ENCODE measurements at places on chromosomes 3 and 15.

DNA sequence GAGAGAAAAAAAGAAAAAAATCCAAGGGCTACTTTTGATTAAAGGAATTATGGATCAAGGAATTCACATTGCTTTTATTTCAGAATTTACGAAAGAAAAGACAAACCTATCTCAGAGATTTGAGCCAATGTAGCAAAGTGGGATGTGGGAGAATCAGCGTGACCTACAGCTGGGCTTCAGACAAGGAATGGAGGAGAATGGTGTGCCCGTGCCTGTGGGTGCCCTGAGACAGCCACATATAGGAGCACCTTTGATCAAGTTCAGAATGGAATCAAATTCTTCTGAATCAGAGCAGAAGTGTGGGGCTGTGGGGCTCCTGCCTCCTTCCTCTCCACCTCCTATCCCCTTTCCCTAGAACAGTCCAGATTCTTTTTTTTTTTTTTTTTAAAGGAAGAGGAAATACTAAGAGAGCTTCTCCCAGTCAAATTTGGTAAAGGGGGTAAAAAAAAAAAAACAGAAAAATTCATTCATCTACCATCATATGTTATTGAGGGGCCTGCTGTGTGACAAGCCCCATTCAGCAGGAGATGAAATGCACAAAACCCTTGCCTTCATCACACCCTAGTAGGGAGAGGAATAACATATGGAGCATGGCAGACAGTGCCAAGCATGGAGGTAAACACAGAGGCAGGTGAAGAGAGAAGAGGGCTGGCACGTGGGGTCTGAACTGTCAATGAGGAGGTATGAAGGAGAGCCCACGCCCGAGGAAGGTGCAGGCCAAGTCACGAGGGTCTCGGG is 25.0 kb upstream of the MUSTN1 start:
- peak; percentile 11 for DNase-seq

DNA sequence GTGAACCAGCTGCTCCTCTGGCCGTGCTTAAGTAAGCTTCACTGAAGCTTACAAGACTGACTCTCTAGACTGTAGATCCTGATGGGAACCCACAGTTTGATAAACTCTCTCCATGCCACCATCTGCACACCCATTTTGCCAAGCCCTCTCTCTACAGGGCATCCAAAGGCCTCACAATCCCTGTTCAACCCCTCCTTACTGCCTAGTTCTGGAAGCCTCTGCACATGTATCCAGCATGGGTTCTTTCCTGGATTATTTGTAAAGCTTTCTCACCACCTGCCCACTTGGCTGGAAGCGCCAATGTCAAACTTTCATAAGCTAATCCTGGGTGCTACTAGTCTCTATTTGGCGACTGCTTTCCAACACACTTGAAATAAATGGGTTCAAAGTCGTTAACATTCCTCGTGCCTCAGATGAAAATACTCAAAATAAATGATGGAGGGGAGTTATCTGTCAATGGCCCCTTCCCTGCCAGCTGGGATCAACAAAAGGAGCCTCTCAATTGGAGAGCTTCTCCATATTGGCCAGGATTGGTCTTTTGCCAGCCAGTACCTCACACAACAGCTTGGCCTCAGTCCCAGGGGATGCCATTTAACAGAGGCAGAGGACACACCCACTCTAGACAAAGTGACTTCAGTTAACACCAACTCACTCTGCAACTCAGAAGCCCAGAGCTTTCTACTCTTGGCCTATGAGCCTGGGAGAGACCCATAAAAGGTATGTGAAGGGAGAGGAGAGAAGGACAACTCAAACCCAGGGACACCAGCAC is 48.1 kb downstream of the SH3BP5 start:
- peak; percentile 94 for DNase-seq

- no peak for DNase-seq
Measured at GRCh38 chr15:99976811-99977271, 243.6 kb upstream of the LYSMD4 start.

GRCh38 chr15:69060744-69061143 is 46.2 kb downstream of the NOX5 start:
- no peak for DNase-seq

GRCh38 chr3:124142389-124142970 is 150.6 kb upstream of the ROPN1 start:
- no peak for DNase-seq

DNA sequence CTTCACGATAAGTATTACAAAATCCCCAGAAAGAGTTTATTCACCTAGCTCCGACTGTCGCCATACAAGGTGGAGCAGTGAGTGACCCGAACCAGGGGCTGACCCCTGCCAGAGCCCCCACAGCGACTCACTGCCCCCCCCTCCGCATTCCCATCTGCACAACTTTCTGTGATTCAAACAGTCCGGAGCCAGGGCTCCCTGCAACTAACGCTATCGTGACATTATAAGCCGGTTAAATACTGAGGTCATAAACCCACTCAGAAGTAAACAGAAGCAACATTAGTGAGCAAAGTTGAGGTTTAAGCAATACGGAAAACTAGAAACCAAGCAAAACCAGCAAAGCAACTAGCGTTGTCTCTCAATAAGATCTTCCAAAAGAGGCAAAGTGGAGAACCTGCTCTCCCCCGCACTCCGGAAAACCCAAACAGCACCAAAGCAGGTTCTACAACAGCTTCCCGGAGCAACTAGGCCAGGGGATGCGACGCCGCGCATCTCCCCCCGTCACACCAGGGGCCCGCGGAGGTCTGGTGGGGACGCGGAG is 642 bp downstream of the SCAP start:
- DNase-seq, result no peak

DNA sequence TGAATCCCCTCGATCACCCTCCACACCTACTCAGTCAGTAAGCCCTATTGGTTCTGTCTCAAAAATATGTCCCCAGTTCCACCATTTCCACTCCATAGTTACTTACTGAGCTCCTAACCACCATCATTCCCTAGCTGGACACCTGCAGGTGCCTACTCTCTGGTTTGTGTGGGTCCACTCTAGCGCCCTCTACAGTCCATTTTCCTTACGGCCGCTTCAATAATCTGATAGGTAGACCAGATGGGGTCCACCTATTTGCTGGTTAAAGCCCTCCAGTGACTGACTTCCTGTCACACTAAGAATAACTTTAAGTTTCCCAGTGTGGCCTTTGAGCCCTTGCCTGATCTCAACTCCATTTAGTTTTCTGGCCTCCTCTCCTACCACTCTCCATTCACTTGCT is 5.0 kb downstream of the GXYLT2 start:
- DNase-seq, result peak; percentile 2

GRCh38 chr15:91941871-91942658 is 88.6 kb downstream of the SLCO3A1 start:
- DNase-seq, result no peak

GRCh38 chr15:55909036-55909811 is 84.2 kb downstream of the NEDD4 start:
- DNase-seq, result no peak

GRCh38 chr3:170908235-170909116 is at the start of gene EIF5A2:
Gene EIF5A2 (minus strand): TSS chr3:170908637. CDS start chr3:170907806, 831 bp downstream.
- DNase-seq, result peak; percentile 91

GRCh38 chr3:108554229-108554628 is 35.0 kb downstream of the CIP2A start:
- no peak for DNase-seq

DNA sequence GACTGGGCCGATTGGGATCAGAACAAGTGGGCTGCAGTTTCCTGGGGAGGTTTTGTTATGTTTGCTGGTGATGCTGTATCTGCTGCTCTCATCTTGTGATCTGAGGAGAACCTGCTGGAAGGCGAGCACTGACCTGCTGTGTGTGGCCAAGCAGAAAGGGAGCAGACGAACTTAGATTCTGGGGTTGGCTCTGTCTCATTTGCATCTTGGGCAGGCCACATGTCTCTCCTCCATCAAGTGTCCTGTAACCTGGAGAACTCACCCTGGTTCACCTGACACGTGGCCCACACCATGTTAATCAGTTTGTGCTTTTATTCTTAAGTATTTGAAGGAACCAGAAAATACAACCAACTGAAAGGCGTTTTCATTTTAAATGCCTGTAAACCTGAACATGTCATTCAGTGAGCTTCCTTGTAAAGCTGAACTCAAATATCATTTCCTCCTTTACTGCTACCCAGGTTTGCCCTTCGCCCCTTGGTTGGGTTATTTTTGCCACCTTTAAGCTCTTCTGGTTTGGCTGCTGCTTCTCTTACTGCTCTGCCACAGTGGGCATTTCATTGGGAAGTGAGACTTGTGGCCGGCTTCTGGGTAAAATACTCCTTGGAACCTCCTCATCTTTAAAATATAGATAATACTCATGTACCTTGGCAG is 33.5 kb upstream of the TRAK1 start:
- no peak for DNase-seq

Data from NCI-H345 (cell line).